ENCODE measurements at places on chromosomes 1 and 21.
A peak's percentile ranks its signal among the peaks of the same experiment; 100 is the strongest.

- no peak for DNase-seq
Observed at GRCh38 chr1:151542710-151543129, 2.6 kb downstream of the TUFT1 start.

- DNase-seq, result peak; percentile 41
Observed at GRCh38 chr1:231315887-231316286, 21.8 kb downstream of the EXOC8 start.

- no peak for DNase-seq
Observed at GRCh38 chr1:115314765-115315164, 23.3 kb downstream of the NGF start.

DNA sequence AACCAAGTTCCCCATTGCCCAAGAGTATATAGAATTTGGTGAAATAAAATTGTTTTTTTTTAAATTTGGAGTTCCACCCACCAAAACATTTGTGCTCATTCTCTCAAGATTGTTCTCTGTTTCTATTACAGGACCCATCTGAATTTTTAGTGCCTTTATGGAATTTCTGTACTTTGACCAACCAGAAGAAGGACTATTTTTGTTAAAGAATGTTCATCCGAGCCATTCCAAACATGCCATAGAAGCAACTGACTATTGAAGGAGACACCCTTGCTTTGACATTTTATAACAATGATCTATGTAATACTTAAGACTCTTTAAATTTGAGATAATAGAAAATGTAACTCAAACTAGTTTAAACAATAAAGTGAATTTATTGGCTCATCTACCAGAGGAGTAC is 655.7 kb upstream of the ADAMTS5 start:
- no peak for DNase-seq

GRCh38 chr1:30682396-30683275 is 40.7 kb downstream of the MATN1 start:
- no peak for DNase-seq

- no peak for DNase-seq
Observed at GRCh38 chr1:241527146-241527545, 5.0 kb upstream of the KMO start.

- peak; percentile 33 for DNase-seq
Observed at GRCh38 chr1:198171667-198172540, 15.1 kb downstream of the NEK7 start.

DNA sequence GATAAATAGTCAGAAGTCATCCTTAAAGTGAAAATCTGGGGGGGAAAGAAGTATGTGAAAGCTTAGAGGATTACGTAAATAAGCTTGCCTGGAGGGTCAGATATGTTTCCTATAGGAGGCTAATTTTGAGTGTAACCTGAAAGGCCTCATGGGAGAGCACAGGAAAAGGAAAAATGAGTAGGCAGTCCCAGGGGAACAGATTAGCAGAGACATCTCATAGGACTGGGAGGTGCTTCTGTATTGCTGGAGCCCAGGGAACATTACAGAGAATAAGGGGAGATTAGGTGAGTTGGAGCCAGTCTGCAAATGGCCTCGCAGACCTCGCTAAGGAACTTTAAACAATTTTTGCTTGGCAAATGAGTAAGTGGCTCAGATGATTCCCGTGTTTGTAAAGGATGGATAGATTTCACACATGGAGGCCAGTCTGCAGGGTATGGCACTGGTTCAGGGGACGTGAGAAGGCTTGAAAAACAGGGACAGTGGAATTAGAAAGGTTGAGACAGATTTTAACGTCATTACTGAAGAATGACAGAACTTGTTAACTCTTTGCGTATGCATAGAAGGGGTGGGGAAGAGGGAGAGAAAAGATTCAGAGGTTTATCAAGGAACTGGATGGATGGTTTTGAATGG is 149.1 kb downstream of the GREM2 start:
- no peak for DNase-seq
